NCI-H1092 (cell line): ENCODE measurements at places on chromosomes 7 and 10.

- DNase-seq = no peak
Observed at GRCh38 chr10:50526185-50526584, 97.6 kb downstream of the SGMS1 start.

DNA sequence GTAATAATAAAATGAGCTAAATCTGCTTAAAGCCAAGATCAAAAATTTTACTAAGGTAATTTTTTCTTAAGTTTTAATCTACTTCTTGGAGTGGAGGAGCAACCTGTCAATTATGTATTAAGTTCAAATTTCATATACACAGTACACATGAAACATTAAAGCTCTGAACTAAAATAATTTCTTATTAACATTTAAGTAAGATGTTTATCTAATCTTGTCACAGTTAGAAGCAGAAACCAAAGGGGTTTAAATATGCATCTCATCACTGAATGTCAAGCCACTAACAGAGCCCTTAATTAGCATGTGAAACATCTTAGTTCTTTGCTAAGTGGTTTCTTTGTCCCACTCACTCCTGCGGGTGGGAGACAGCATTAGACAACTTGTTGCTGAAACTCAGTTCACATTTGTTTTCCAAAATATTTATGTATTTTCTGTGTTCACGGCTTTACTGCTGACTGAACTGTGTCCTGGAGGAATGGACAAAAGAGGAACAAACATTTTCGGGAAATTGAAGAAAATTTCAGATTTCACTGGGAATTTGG, 130.9 kb upstream of the MBL2 start:
- no peak for DNase-seq

DNA sequence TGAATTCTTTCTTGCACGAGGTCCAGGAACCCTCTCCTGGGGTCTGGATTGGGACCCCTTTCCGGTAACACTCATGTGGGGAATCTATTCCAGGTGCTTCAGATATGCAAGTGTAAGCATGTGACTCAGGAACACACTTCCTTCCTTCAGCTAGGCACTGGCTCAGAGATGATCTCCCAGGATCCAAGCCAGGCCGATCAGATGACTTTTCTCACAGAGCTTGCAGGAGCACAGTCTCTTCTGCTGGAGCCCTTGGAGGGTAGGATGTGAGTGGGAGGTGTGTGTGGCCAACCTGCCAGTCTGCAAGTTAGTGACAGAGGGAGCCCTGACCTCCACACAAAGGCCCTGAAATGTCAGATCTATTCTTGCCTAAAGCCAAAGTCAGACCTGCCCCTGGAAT, 108.3 kb downstream of the CPXM2 start:
- no peak for DNase-seq

GRCh38 chr7:156764016-156764669, 123.6 kb downstream of the RNF32 start:
- DNase-seq = peak; percentile 73

DNA sequence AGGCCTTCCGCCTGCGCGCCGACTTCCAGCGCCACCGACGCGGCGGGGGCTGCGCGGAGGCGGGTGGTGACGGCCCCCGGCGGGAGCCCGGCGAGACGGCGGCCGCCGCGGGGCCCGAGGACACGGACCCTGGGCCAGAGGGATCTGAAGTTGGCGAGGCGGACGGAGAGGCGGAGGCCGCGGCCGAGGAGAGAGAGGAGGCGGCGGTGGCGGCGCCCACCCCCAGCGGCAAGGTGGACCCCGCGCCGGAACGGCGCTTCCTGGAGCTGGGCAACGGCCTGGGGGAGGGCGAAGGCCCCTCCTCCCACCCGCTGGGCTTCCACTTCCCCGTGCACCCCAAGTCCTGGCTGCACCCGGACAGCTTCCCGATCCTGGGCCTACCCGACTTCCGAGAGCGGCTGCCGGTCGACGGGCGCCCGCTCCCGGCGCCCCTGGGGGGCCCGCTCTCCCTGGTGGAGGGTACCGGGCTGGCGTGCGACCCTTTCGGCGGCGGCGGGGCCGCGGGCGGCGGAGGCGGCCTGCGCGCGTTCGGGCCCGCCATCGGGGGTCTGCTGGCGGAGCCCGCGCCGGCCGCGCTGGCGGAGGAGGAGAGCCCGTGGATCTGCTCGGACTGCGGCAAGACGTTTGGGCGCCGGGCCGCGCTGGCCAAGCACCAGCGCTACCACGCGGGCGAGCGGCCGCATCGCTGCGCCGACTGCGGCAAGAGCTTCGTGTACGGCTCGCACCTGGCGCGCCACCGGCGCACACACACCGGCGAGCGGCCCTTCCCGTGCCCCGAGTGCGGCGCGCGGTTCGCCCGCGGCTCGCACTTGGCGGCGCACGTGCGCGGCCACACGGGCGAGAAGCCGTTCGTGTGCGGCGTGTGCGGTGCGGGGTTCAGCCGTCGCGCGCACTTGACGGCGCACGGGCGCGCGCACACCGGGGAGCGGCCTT, 16.2 kb downstream of the ZNF316 start:
- no peak for DNase-seq

DNA sequence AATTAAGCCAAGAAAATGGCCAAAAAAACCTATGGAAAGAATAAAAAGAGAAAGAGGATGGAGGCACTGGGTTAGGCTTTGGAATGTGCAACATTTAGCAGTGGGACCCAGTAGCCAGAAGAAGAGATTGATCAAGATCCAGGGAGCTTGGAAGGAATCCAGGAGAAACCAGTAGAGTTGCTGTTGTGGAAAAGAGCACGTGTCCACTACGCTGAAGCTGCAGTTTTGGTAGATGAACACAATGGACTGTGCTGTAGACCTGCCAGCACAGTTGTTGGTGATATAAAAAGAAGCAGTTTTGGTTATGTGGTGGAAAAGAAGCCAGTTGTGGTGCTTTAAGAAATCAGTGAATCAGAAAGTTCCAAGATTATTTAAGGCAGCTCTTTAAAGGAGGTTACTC, 802.2 kb upstream of the POM121L12 start:
- DNase-seq = no peak

GRCh38 chr10:132506711-132507408, 30.7 kb upstream of the INPP5A start:
- no peak for DNase-seq

DNA sequence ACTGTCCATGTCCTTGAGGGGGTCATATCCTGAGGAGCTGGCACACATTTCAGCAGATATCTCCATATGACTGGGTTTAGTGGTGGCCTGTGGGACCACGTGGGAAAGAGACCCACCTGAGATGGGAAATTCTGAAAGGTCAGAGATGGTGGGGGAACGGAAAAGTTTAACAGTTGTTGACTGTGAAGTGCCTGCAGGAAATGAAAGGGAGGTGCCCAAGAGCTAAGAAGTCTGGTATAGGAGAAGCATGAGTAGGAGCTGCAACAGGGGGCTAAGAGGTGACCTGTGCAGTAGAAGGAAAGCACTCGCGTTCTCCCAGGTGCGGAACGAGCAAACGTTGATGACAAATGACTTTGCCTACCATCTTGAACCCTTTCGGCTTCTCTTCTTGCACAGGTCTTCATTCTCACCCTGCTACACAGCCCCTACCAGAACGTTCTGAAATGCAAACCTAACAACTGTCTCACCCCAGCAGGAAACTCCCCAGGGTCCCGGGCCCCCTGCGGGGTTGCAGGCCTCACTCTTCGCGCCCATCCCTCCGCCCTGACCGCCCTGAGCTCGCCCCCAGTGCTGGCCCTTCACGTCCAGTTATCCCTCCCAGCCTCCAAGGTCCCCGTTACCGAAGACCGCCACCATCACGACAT, 9.8 kb upstream of the FXYD4 start:
- DNase-seq = no peak

DNA sequence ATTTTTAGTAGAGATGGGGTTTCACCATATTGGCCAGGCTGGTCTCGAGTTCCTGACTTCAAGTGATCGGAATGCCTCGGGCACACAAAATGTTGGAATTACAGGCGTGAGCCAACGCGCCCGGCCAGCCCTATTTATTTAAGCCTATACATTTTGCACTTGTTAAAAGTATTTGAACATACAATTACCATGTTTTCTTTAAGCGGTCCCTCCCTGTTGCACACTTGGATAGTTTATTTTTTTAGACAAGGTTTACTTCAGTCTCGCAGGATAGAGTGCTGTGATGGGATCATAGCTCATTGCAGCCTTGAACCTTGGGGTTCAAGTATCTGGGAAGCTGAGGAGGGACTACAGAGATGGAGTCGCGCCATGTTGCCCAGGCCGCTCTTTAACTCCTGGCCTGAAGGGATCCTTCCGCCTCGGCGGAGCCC, 35.7 kb upstream of the SRRM3 start:
- no peak for DNase-seq

DNA sequence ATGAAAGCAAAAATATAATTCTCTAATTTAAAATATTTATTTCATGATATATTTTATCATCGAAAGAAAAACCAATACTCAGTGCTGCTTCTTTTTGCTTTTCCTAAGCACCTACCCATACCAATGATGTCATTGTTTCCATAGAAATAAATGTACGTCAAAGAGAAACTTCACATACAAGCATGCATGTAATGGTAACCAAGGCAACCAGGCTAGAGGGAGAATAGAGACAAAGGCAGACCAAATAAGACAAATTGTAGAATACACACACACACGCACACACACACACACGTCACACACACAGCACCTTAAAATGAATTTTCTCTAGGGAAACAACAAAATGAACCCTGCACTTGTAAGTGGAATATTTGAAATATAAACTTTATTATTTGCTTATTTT, 75.5 kb downstream of the MACC1 start:
- DNase-seq = peak; percentile 35

DNA sequence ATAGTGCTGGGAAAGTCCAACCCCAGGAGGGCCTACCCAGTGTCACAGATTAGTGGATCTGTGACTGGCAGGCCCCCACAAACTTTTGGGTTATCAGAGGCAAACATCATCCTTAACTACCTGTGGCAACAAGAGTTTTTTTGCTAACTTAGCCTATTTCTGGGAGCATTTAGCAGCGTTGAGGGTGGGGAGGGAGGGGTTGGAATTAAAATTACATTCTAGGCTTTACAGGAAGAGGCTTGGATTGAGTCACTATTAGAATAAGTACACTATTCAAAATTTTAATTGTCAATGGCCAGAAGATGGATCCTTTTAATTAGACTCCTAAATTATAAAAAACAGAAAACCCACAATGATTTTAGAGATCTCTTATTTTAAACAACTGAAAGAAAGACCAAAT, 267.9 kb upstream of the NPSR1 start:
- DNase-seq = no peak

GRCh38 chr7:132441935-132442334, 134.3 kb downstream of the PLXNA4 start:
- DNase-seq = no peak

DNA sequence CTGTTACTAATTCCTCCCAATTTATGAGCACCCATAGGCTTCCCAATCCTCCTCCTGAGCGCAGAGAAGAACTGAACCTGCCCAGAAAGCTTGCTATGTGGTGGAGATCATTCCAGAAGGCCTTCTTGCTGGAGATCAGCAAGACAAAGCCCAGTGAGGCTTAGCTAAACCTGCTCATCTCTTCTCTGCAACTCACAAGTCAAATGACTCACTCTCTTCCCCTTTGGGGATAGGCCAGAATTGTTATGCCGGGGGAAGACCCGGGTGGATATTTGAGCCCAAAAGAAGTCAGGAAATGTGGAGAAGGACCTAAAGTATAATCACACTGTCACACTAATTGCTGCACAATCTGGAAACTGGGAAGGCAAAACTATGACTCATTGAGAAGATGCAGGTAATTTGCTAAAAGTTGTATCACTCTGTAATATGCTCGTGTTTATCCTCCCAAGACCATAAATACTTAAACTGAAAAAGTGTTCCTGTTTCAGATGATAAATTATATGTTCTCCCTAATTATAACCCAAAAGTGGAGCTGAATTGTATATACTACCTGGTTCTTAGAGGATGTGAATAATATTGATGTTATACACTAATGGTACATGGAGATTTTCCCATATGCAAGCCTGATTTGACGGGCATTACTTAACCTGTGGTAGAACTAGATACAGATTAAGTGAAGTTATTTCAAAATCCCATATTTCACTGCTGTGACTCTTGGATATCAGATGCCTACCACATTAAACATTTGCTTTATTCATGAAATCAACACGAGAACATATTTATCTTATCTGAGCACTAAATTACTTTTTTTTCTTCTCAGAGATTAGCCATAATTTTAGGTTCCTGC, 6.4 kb downstream of the NEBL start:
- DNase-seq = no peak

DNA sequence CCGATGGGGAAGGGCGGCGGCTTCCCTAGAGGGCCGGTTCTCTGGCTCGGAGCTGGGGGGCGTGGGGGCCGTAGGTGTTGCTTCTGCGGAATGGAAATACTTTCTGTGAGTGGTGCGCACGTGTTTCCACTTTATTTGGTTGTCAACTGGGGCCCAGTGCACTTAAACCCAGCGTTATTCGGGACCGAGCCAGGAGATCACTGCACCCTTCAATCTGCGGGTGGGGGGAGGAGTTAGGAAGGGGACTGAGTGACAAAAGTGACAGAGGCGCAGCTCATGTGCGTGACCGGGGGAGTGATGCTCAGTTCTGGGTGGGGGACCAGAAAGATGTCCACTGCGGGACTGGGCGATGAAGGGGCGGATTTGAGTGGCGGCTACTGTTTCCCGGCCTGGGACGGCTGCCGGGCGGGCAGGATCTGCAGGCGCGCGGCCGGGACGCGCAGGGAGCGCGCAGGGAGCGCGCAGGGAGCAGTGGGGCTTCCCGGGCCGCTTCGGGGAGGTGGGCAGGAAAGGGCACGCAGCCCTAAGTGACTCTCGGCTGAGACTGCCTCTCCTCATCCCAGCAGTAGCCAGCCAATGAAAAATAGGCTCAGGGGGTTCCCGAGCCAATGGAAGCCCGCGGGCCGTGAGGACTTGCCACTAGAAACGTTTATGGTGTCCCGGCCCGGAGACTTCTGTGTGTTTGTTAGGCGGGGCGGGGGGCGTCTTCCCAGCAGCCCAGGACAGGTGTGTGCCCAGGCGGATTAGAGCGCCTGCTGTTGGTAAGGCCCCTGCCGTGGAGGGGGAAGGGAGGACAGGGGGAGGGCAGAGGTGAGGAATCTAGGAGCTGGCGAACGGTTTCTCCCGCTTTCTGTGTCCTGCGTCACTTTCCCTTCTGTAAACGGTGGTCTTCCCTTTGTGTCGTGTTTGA, 54.3 kb upstream of the KDM7A start:
- peak; percentile 23 for DNase-seq

GRCh38 chr7:90752051-90752450, 155.9 kb downstream of the CDK14 start:
- no peak for DNase-seq

GRCh38 chr10:1070919-1071318, 14.7 kb downstream of the WDR37 start:
- DNase-seq = no peak

GRCh38 chr10:75407224-75407712, 5.7 kb upstream of the ZNF503 start:
- DNase-seq = no peak

GRCh38 chr10:103479135-103479534, at the start of gene CALHM3:
Gene CALHM3, minus strand, starts transcription at chr10:103479240. Its CDS starts 208 bp downstream, at chr10:103479032.
- DNase-seq = no peak

DNA sequence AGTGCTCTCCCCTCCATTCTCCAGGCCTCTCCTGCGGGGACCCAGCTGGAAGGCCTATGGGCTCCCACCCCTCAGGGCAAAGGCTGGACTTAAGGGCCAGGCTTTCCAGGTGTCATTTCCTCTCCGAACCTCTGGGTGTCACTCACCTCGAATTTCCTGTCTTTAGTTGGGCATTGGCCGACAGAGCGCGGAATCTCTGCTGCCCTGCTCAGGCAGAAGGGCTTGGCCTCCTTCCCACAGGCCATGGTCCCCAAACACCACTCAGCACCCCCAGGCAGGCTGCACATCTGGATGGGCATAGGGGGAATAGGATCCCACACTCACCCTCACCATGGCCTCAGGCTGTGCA, 212.9 kb downstream of the CCSER2 start:
- DNase-seq = no peak
